Peyer's patch (tissue), 4 donors: ENCODE measurements at places on chromosomes 16 and 17.

GRCh38 chr17:64091571-64091970, 38.4 kb downstream of the ERN1 start:
- no peak for DNase-seq

GRCh38 chr17:4953451-4953961, 2.6 kb downstream of the ENO3 start:
- no peak for DNase-seq

- no peak for DNase-seq
These were observed 223.5 kb downstream of the CYB561 start for GRCh38 chr17:63222655-63223054.

- no peak for DNase-seq
These were observed at the start of gene PABPN1L for GRCh38 chr16:88866151-88866920. TSS of gene PABPN1L (minus strand) at chr16:88866660. CDS start at chr16:88866606, 54 bp downstream.

- no peak for DNase-seq
These were observed 1131.0 kb upstream of the GOT2 start for GRCh38 chr16:59864981-59865666.

DNA sequence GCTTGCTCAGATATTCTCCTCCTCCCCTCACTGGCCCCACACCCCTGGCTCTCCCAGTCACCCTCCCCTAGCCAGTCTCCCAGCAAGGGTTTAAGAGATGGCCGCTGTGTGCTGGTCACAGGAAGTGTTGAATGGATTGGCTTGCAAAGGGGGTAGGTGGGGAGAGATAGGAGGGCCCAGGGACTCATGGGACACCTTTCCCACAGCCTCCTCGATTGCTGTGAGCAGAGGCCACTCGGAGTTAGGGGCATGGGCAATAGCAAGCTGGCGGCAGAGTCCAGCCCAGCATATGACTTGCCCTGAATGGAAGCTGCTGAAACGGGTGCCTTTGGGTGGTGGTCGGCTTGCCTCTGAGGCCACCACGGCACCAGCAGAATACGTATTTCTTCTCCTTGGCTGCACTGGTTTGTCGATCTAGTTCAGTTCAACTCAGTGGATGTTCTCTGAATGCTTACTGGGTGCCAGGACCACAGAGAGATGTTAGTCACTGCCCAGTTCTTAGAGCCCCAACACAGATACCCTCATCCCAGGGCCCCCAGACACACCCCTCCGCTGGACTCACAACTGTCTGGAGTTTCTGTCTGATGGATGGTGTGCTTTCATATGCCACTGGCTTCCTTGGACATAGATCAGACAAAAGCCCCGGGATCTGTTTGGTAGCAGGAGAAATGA, 6.0 kb downstream of the WFIKKN2 start:
- no peak for DNase-seq

- peak; percentile 72 for DNase-seq
These were observed 32.6 kb upstream of the MEOX1 start for GRCh38 chr17:43694081-43694870.

DNA sequence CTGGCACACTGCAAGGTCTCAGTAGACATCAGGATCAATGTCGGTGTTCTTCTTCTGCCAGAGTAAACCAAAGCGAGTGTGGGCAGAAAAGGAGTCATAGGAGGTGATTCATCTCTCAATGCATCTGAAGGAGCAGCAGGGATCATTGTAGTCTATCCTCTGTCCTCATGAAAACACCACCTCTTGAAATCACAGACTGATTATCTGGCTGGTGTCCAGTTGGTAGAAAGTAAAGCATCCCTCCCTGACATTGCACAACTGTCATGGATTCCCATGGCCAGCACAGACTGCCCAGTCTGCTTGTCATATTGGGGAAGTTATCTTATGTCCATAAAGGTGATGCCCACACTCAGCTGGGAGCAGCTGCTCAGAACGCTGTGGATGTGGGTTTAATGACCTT, 74.1 kb downstream of the ABCC12 start:
- DNase-seq = no peak

- DNase-seq = no peak
These were observed 6.6 kb downstream of the GPS1 start for GRCh38 chr17:82058230-82058854.

- no peak for DNase-seq
These were observed 104.7 kb downstream of the SMG6 start for GRCh38 chr17:2198927-2199326.

GRCh38 chr17:61584866-61585265, 6.2 kb downstream of the NACA2 start:
- no peak for DNase-seq

GRCh38 chr17:47884905-47885730, 10.9 kb upstream of the SP2 start:
- DNase-seq = peak; percentile 86

DNA sequence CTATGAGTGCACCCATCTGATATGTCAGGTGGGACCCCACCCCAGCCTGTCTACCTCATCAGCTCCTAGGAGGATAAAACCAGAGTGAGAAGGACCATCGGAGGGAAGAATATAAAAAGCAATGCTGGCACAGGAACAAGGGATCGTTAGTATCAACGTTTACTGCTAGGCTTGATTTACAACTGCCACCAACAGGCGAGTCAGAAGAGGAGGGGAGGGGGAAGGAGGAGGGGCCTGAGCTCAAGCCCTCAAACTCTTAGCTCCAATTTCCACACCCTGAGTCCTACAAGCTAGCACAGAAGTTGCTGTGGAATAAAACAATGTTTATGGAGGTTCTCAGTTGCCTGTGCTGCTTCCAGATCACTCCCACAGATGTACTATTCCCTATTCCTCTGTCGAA, 234.5 kb downstream of the C16orf78 start:
- no peak for DNase-seq

DNA sequence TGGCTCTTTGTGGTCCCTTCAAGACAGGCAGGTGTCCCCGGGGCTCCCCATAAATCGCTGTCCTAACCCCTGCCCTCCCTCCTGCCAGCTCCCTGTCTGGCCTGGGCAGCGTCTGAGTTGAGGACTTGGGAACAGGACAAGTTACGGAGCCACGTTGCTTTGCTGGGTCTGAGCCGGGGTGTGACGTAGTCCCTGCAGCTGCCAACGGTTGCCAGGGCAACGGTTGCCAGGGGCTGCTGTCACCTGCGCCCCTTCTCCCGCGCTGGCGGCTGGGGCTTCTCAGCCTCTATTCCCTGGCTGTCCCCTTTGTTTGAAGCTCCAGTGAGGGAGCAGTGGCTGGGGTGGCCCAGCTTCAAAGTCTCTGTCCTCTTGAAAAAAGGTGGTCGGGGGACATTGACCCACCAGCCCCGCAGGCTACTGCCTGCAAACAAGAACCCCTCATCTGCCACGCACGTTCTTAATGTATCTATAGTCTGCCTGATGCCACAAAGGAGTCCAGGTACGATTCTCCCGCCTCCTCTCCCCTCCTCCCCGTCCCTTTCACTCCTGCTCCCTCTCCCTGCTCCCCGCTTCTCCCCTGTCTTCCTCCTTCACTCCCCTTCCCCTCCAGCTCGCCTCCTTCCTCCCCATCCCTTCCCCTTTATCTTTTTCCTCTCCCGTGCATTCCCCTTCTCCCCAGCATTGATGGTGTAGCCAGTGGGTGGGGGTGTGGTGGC, 10.9 kb downstream of the ADGRG1 start:
- no peak for DNase-seq

GRCh38 chr16:17435318-17435717, 35.4 kb downstream of the XYLT1 start:
- no peak for DNase-seq

DNA sequence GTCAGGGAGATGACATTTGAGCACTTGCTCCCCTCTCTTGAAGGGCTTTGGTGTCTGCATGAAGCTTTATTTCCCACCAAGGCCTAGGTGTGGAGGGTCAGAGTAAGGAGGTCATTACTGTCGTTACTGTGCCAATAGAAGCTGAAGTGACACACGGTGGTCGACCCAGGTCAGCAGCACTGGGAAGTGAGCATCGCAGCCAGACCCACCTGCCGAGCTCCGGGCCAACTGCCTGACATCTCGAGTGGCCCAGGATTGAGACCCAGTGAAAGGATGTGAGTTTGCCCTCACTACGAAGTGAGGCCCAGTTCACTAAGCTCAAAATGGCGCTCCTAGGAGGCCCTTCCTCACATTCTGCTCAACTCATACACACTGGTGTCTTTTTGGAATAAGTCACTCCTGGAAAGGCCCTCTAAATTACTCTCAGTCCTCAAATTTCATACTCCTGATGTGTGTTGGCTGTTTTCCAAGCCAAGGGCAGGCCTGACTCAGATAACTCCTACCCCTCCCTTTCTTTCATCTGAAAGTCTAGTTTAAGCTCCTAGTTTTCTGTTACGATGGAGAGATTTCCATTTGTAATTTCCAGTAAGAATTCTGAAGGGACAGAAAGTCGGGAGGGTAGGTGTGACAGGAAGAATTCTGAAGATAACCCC, 200.4 kb downstream of the LGALS9B start:
- no peak for DNase-seq

GRCh38 chr17:68184816-68185436, 62.9 kb upstream of the AMZ2 start:
- DNase-seq = no peak

GRCh38 chr17:42817866-42818265, 6.2 kb downstream of the BECN1 start:
- DNase-seq = no peak

- no peak for DNase-seq
These were observed 88.0 kb downstream of the SEC14L1 start for GRCh38 chr17:77228816-77229215.

DNA sequence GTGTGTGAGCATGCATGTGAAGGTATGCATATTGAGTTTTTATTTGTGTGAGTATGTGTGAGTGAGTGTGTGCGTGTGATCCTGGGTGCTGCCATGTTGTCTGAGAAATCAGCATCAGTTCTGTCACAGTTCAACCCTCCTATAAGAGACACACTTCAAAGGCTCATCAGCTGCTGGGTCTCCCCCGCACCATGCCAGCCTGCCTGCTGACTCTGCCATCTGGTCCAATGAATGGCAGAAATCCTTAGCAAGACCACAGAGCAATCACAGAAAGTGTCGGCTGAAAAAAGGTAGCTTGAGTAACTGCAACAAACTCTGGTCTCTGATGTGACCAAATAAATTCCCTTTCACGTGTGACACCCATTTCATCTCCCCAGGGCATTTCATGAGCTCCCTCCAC, 381.8 kb upstream of the MAF start:
- DNase-seq = no peak

DNA sequence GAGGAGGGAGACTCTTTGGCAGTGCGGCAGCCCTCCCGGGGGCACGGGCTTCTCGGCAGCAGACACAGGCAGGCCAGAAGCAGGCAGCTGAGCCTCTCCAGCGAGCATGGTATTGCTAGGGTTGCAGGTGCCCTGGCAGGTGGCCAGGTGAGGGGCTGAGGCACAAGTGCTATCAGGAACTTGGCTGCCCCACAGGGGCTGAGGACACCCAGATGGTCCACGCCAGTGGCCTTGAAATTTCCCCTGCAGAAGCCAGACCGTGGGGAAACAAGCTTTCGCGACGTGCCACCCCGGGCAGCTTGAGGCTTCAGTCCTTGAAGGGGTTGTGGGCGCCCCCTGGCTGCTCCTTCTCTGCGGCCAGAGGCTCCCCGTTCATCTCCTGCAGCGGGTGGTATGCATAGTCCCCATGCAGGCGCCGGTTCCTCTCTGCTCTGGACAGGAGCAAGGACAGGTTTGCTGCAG, 8.5 kb downstream of the NAGPA start:
- DNase-seq = no peak

DNA sequence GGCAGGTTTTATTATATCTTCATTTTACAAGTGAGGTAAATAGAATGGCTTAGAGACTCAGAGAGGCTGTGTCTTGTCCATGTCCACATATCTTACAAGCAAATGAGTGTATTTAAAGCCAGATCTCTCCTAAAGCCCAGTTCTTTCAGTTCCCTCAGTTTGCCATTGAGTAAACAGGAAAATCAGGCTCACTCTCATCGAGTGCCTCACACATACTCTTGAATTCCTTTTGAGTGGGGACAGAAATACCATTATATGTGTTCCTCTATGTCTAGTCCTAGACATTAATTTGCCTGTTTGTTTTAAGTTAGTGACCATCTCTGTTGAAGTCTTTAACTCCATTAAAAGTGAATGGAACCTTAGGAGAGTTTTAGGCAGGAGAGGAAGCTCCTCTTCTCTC, 40.1 kb downstream of the BPTF start:
- no peak for DNase-seq

DNA sequence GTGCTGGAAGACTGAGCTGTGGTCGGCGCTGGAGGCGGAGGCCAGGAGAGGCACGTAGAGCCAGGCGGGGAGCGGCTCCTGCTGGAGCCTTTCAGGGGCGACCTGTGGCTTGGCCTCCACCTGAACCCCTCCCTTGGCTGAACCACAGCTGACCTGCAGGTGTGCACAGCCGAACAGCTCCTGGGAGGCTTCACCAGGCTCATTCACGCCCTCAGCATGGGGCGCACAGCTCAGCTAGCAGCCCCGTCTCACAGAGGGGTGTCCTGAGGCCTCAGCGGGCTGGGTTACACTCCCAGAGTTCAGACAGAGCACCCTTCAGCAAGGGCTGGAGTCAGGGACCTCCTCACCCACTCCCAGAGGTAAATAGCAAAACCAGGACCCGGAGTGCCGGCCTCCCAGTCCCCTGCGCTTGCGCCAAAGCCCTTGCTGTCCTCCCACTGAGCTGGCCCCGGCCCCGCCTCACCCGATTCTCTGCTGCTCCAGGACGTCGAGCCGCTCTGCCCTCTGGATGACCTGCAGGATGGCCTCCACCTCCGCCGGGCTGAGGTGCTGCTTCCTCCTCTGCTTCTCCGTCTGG, 31.7 kb downstream of the RPH3AL start:
- no peak for DNase-seq

DNA sequence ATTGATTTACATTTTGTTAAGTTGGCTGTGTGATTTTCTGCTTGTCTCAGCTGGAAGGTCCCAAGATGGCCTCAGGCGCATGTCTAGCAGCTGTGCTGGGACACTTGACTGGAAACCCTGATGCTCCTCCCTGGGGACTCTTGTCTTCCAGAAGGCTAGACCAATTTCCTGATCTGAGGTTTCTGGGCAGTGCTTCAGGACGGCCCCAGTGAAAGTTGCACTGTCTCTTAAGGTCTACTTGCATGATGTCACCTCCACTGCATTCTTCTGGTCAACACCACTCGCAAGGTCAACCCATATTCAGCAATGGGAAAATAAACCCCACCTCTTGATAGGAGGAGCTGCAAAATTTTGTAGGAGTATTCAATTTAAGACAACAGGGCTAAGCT, 116.0 kb downstream of the SALL1 start:
- no peak for DNase-seq
